DMS79 treated with DMSO at 0.1 percent for 48 hours (cell line): ENCODE measurements at places on chromosomes 4 and X.

- DNase-seq, result no peak
Observed at GRCh38 chr4:187562345-187562744, 433.2 kb upstream of the ZFP42 start.

GRCh38 chr4:101987623-101988243, 197.2 kb downstream of the BANK1 start:
- no peak for DNase-seq

DNA sequence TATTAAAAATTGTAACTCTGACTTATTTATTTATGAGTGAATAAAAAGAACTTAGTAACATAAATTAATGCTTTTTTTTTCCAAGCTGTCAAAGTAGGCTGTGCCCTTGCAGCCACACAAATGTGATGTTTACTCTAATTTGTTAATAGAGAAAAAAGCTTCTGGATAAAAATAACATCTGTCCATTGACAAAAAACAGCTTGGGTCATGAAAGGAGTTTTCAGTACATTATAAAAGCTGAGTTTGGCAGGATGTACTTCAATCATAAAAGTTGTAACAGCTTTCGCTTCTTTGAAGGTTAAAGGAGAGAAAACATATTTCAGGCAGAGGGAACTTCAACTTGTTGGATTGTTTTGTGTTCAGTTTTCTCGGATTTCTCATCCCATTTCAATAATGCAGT, 105.6 kb downstream of the SLC4A4 start:
- DNase-seq, result no peak

GRCh38 chrX:22690116-22690515, 309.6 kb upstream of the DDX53 start:
- no peak for DNase-seq

DNA sequence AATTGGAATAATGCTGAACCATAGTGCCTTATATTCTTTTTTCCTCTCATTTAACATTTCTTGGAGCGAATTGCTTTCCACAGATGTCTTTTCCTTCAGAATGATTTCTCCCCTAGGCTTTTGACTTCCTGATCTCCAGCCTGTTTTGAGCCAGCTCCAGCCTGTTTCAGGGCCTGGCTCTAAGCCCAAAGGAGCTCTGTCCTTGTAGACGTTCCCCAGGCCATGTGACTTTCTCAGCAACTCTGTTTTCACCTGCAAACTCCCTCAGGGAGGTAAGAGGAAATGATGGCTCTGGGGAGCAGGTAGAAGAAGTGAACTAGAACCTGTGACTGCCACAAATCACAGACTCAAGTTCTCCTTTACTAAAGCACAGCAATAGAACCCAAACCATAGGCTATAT, 89.1 kb downstream of the AKAP4 start:
- no peak for DNase-seq

GRCh38 chrX:108468486-108468885, 28.8 kb downstream of the COL4A5 start:
- DNase-seq, result no peak

GRCh38 chr4:95023110-95023509, 265.4 kb downstream of the BMPR1B start:
- DNase-seq, result no peak

- DNase-seq, result no peak
Observed at GRCh38 chrX:2578864-2579263, 78.1 kb upstream of the DHRSX start.

DNA sequence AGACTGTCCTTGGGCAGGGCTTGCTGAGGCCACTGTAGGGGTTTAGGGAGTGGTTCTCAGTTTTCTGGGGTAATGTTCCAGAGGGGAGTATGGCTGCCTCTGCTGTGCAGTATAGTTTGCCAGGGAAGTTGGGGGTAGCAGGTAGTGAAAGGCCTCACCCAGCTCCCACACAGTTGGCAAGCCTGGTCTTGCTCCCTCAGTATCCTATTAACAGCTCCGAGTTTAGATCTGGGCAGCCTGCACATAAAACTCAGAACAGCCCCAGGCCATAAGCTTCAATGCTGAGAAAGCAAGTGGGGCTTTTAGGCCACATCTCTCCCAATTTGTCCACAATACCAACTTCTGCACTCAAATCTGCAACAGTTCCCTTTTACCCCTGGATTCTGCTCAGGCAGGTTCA, 205.2 kb downstream of the GALNTL6 start:
- DNase-seq, result no peak

GRCh38 chr4:25347971-25348370, 29.1 kb upstream of the ANAPC4 start:
- no peak for DNase-seq

- no peak for DNase-seq
Observed at GRCh38 chr4:37648084-37648817, 37.9 kb downstream of the RELL1 start.

GRCh38 chrX:96407501-96407900, 277.1 kb upstream of the DIAPH2 start:
- no peak for DNase-seq

- DNase-seq, result no peak
Observed at GRCh38 chr4:184385705-184386141, 88.6 kb downstream of the IRF2 start.

- DNase-seq, result no peak
Observed at GRCh38 chrX:153624196-153625091, 22.6 kb upstream of the DUSP9 start.

DNA sequence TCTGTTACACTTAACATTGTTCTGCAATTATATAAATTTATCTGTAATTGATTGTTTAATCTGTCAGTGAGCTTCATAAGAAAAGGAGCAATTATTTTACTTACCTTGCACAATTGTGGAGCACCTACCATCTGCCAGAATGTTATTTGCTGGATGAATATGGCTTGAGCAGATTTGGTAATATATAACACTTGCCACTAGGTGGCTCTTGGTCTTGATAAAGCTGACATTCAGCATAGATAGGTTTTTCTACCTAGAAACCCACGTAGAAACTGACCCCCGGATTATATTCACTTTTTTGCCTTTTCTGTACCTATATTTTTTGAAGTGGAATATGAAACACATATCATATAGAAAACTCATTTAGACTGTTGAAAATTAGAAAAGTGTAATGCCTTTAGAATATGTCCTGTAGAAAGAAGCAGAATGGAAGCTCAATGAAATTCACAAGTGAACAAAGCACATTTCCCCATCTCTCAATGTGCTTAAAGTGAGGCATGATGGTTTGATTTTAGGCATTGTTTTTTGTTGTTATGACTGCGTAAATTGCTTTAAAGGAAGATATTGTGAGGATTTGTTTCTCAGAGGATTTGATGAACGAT, 9.5 kb downstream of the RBPJ start:
- peak; percentile 24 for DNase-seq

DNA sequence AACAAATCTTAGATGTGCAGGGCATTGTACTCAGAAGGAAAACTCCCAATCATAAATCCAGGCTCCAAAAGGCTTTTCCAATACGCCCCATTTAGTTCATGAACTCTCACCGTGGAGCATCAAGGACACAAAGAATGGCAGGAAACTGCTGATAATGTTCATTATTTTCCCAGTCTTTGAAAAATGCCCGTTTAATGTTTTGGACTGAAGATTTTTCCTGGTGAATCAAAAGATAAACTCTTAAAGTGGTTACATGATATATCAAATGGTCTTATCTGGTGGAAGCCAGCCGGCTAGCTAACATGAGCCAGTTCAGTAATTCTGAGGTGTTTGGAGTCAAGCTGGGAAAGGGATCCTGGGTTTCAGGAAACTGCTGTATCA, 62.1 kb upstream of the AP1S2 start:
- no peak for DNase-seq

- no peak for DNase-seq
Observed at GRCh38 chrX:154805696-154806091, 409 bp upstream of the MPP1 start.

- no peak for DNase-seq
Observed at GRCh38 chrX:129808829-129809796, 29.4 kb downstream of the SASH3 start.

- no peak for DNase-seq
Observed at GRCh38 chr4:112279882-112280315, 5.8 kb downstream of the TIFA start.

DNA sequence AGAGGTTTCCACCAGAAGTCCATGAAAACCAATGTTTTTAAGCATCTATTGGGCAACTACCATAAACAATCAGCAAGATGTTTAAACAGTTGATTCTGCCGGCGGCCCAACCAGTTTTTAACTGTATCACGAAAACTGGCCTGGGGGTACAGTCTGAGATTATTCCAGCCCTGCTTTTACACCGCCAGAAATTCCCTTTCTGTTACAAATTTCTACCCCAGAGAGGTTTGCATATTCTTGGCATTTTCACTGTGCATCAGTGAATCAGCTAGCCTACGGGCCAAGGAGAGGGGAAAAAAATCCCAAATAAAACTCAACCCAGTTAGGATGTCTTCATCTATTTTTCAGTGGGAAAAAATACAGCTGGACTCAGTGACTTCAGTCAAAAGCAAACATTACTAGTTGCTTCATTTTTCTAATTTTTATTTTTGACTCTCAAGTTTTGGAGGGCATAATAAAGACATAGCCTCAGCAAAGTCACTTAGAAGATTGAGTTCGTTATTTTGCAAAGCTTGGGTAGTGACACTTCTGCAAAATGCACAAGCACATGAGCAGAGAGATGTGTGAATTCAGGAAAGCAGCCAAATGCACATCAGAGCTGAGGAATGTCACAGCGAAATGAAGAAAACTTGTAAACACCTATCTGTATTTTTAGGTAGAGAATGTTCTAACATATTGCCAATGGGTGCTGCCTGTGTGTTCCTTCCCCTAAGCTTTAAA, 167.8 kb upstream of the GK2 start:
- no peak for DNase-seq

- DNase-seq, result no peak
Observed at GRCh38 chrX:5876984-5877596, 351.6 kb downstream of the NLGN4X start.

GRCh38 chrX:104195013-104195412, 28.8 kb downstream of the FAM199X start:
- DNase-seq, result no peak

- no peak for DNase-seq
Observed at GRCh38 chr4:5055411-5055810, 4.1 kb downstream of the STK32B start.

DNA sequence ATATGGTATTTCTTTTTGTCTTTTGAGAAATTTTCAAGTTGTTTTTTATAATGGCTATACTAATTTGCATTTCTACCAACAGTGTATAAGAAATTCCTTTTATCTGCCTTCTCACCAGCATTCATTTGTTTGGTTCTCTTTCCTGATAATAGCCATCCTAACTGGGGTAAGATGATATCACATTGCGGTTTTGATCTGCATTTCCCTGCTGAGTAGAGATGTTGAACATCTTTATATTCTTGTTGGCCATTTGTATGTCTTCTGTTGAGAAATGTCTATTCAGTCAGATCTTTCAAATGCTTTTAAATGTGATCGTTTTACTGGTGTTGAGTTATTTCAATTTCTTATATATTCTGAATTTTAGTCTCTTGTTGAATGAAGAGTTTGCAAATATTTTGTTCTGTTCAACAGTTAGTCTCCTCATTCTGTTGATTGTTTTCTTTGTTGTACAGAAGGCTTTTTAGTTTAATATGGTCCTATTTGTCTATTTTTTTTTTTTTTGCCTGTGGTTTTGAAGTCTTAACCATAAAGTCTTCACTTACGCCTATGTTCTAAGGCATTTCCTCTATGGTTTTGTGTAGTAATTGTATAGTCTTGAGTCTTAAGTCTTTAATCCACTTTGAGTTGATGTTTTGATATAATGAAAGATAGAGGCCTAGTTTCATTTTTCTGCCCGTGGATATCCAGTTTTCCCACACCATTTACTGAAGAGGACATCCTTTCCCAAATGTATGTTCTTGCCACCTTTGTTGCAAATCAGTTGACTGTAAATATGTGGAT, 1566.9 kb downstream of the STIM2 start:
- DNase-seq, result no peak

- no peak for DNase-seq
Observed at GRCh38 chr4:101104312-101105052, 242.8 kb downstream of the PPP3CA start.

- no peak for DNase-seq
Observed at GRCh38 chrX:134258202-134258601, 21.2 kb downstream of the CCDC160 start.

- DNase-seq, result no peak
Observed at GRCh38 chr4:173538909-173539445, 8.9 kb upstream of the HAND2 start.

GRCh38 chrX:129731228-129731627, 7.6 kb upstream of the XPNPEP2 start:
- DNase-seq, result no peak

GRCh38 chr4:170887396-170887795, 797.6 kb upstream of the AADAT start:
- no peak for DNase-seq

- no peak for DNase-seq
Observed at GRCh38 chrX:33589316-33589715, 378.0 kb upstream of the DMD start.

- DNase-seq, result no peak
Observed at GRCh38 chrX:21559417-21559816, 98.7 kb downstream of the KLHL34 start.

- DNase-seq, result no peak
Observed at GRCh38 chr4:112361181-112361791, 64.1 kb downstream of the ALPK1 start.

- no peak for DNase-seq
Observed at GRCh38 chrX:68894142-68894512, 65.3 kb downstream of the EFNB1 start.
